ENCODE measurements at places on chromosomes 12 and 14. TPM values are rescaled to one million over a fixed set of nuclear protein-coding genes. Genes with fewer than 3 reads are reported as not detected.
A peak's percentile ranks its signal among the peaks of the same experiment; 100 is the strongest.

Gene DPPA3
- not detected for total RNA-seq

Gene TUNAR
- total RNA-seq, result not detected

Gene SPATA7
- 6.2 TPM for total RNA-seq

Gene KCNA5
- total RNA-seq, result not detected

Gene SPTB
- 4.2 TPM for total RNA-seq

GRCh38 chr14:71739273-71739990 is 192.8 kb upstream of the RGS6 start:
- DNase-seq, result peak; percentile 54

DNA sequence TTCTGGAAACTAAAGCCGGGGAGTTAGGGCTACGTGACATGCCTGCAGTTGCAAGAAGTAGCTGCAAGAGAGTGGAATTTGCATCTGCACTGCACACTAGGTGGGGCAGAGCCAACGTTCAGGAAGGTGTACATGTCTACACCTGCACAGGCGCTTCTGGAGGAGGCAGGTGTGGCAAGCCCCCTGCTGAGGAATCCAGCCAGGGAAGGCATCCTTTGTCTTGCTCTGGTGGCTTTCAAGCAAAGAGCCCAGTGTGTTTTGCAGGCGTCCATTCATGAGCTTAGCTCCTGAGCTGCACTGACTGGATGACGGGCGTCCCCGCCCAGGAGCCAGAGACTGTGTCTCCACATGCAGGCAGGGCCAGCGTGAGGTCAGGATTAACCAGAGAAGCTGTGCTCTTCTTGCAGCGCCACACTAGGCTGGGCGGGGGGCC is 116.3 kb downstream of the ZFP36L1 start:
- DNase-seq, result no peak

DNA sequence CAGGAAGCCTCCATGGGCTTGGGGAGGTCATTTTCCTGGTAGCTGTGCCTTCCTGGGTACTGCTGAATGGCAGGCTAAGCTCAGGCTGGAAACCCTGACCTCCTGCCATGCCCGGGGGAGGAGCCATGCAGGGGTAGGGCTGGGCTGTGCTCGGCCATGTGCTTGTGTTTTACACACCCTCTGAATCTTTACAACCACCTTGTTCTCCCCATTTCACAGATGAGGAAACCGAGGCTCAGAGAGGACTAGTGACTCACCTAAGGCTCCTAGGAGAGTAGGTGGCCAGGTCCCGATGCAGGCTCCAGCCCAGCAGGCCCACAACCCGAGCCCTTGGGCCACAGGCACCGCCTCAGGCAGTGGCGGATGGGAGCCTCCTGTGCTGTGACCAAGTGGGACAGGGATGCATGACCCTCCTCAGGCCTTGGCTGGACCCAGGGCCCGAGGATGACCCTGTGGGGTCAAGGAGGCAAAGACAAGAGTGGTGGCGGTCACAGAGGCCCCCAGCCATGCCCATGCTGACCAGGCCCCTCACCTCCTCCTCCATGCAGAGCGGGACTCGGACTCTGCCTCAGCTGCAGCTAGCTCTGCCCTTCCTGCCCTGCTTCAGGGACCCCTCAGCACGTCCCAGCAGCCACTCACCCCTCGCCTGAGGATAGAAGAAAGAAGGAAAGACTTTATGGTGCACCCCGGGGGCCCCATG is 136.1 kb downstream of the CALM1 start:
- no peak for DNase-seq

GRCh38 chr14:96231526-96232130 is 24.4 kb upstream of the BDKRB1 start:
- no peak for DNase-seq

GRCh38 chr12:43308776-43309175 is 243.2 kb downstream of the ADAMTS20 start:
- DNase-seq, result no peak

Measured in HCT116 (cell line).